ENCODE measurements at places on chromosomes 1 and 21. TPM values are rescaled to one million over a fixed set of nuclear protein-coding genes. Genes with fewer than 3 reads are reported as not detected.

The MTF1 gene
- 13.5 TPM for total RNA-seq

The TNNT2 gene
- 18.7 TPM for total RNA-seq

The FOXD3 gene
- total RNA-seq = not detected

- DNase-seq = no peak
- no peaks in the 10 kb centered on the region for H3K4me1 ChIP-seq
- H3K27ac ChIP-seq = no peak overlapping the region
- H3K4me3 ChIP-seq = no peak overlapping the region
- H3K27me3 ChIP-seq = no peaks in the 10 kb centered on the region
Observed at GRCh38 chr1:12799730-12800129, 8.5 kb downstream of the PRAMEF1 start.

GRCh38 chr1:113943028-113943811 lies 14.1 kb downstream of the HIPK1 start:
- no peak for DNase-seq
- no peak overlapping the region for H3K4me3 ChIP-seq
- no peak overlapping the region for H3K27ac ChIP-seq
- H3K27me3 ChIP-seq = no peaks in the 10 kb centered on the region
- H3K4me1 ChIP-seq = peaks cover 35% of the 10 kb centered on the region

GRCh38 chr1:212290608-212291007 lies 5.4 kb downstream of the PPP2R5A start:
- H3K36me3 ChIP-seq = no peaks in the 10 kb centered on the region
- peaks cover 66% of the 10 kb centered on the region for H3K4me1 ChIP-seq
- H3K27me3 ChIP-seq = no peaks in the 10 kb centered on the region
- H3K27ac ChIP-seq = no peak overlapping the region
- no peak overlapping the region for H3K4me3 ChIP-seq

- no peaks in the 10 kb centered on the region for H3K27me3 ChIP-seq
- H3K27ac ChIP-seq = no peak overlapping the region
- DNase-seq = no peak
- peaks cover 17% of the 10 kb centered on the region for H3K36me3 ChIP-seq
Observed at GRCh38 chr1:63628607-63629006, 35.4 kb downstream of the PGM1 start.

DNA sequence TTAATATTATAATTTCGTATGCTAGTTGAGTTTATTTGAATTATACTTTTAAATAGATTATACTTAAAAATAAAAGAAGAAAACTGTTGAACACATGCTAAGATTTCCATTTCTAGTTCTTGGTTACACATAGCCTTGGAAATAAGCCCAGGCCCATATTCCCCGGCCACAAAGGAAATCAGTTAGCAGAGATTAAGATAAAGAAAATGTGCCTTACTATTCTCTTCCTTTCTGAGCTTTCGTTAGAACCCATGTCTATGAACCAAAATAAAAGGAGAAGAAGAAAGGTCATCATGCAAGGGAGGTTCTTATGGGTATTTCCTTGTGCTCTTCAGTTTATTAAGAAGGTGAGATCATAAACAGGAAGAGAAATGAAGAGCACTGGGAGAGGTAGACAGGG lies 32.3 kb upstream of the CRP start:
- no peak for DNase-seq

GRCh38 chr1:2019172-2019543 lies at the start of gene GABRD:
Gene GABRD, plus strand, starts transcription at chr1:2019345. Its CDS starts 79 bp downstream, at chr1:2019424.
- no peaks in the 10 kb centered on the region for H3K36me3 ChIP-seq
- H3K27ac ChIP-seq = no peak within 1 kb of the TSS
- no peak for DNase-seq
- H3K27me3 ChIP-seq = peaks cover 81% of the 10 kb centered on the region
- peak within 1 kb of the TSS; percentile 50 for H3K4me3 ChIP-seq

GRCh38 chr1:207797229-207797973 lies 45.5 kb downstream of the CD46 start:
- H3K36me3 ChIP-seq = peaks cover 40% of the 10 kb centered on the region
- no peak overlapping the region for H3K27ac ChIP-seq
- DNase-seq = peak; percentile 90
- H3K27me3 ChIP-seq = no peaks in the 10 kb centered on the region
- H3K4me1 ChIP-seq = peaks cover 8% of the 10 kb centered on the region

DNA sequence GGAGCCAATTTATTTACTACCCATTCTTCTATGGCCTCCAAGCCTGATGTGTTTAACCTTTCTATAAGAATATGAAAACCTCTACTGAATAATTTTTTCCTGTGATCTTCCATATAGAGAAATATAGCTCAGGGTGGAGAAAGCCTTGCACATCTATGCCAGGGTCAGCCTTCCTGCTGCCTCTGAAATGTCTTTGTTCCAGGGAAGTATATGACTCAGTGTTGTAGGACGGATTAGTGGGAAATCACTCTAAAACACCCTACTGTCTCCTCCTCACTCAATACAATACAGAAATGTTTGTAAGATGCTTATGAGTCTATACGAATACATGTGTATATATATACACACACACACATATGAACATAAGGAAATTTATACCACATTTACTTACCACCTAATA lies 1044.9 kb downstream of the BRINP3 start:
- H3K27me3 ChIP-seq = no peaks in the 10 kb centered on the region
- no peak overlapping the region for H3K27ac ChIP-seq
- H3K36me3 ChIP-seq = no peaks in the 10 kb centered on the region
- no peaks in the 10 kb centered on the region for H3K4me1 ChIP-seq
- no peak for DNase-seq
- no peak overlapping the region for H3K4me3 ChIP-seq

DNA sequence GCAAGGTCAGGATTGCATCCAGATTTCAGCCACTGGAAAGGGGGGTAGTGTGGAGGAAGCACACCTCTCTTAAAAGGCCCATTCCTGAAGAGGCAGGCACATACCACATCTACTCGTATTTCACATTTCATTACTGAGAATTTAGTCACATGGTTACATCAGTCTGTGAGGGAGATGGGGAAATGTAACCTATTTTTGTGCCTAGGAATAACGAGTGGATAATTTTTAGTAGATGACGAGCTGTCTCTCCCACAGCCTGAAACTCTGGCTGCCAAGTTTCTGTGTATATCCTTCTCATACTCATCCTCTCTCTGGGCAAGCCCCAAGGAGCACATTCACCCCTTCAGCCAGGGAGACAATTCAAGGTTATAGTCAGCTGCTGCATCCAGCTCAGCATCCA lies 10.3 kb upstream of the C21orf91 start:
- no peaks in the 10 kb centered on the region for H3K36me3 ChIP-seq
- DNase-seq = no peak
- H3K4me1 ChIP-seq = no peaks in the 10 kb centered on the region
- no peak overlapping the region for H3K27ac ChIP-seq
- H3K4me3 ChIP-seq = no peak overlapping the region

GRCh38 chr1:61341426-61341825 lies 259.1 kb downstream of the NFIA start:
- no peak overlapping the region for H3K4me3 ChIP-seq
- no peak for DNase-seq
- H3K36me3 ChIP-seq = no peaks in the 10 kb centered on the region
- peaks cover 36% of the 10 kb centered on the region for H3K4me1 ChIP-seq

- H3K27ac ChIP-seq = no peak overlapping the region
- H3K27me3 ChIP-seq = no peaks in the 10 kb centered on the region
- DNase-seq = no peak
- H3K4me3 ChIP-seq = no peak overlapping the region
- H3K36me3 ChIP-seq = no peaks in the 10 kb centered on the region
Observed at GRCh38 chr1:75220072-75220471, 85.9 kb downstream of the LHX8 start.

- DNase-seq = no peak
- no peak overlapping the region for H3K4me3 ChIP-seq
- H3K27ac ChIP-seq = peak overlapping the region; percentile 11
- H3K27me3 ChIP-seq = no peaks in the 10 kb centered on the region
Observed at GRCh38 chr1:162663589-162664106, 31.4 kb downstream of the DDR2 start.
